ENCODE measurements at places on chromosomes 4 and X.
A peak's percentile ranks its signal among the peaks of the same experiment; 100 is the strongest.

DNA sequence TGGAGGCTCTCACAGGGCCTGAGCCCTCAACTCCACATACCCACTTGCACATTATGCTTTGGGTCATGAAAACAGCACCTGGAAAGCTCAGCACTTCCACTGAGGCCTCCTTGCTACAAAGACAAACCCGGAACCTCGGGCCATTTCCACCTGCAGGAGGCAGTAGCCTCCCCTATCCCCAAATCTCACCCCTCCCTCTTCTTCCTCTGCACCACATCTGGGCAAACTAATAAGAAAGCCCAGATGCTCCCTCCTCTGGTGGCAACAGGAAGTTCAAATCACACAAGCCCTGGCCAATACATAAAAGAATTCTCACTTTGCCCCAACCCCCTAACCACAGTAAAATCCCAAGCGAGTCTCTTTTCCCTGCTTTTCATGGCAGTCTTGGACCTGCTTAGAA lies 136.4 kb downstream of the MAPK10 start:
- no peak for DNase-seq

DNA sequence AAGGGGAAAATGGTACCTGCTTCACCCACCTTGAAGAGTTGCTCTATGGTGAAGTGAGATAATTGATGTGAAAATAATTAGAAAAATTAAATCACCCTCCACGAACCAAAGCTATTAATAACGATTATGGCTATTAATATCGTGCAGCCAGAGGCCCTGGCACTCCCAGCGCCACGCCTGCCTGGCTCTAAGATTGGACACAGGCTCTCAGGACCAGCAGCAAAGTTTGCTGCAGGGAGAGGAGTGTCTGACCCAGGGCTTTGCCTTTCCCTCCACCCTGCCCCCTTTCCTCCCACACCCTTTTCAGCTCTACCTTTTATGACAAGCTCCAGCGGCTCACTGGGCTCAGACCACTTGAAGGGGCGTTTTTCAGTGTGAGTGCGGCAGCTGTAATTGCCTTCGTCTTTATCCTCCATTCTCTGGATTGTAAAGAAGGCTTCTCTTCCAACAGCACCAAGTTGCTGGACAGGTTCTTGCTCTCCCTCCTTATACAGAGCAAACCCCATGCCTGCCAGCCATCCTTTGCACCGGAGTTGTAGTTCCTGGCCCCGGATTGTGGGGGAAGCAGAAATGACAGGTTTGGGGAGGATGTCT lies 11.5 kb downstream of the IGSF1 start:
- DNase-seq: peak; percentile 27

- no peak for DNase-seq
Observed at GRCh38 chr4:93540562-93540961, 288.0 kb upstream of the ATOH1 start.

DNA sequence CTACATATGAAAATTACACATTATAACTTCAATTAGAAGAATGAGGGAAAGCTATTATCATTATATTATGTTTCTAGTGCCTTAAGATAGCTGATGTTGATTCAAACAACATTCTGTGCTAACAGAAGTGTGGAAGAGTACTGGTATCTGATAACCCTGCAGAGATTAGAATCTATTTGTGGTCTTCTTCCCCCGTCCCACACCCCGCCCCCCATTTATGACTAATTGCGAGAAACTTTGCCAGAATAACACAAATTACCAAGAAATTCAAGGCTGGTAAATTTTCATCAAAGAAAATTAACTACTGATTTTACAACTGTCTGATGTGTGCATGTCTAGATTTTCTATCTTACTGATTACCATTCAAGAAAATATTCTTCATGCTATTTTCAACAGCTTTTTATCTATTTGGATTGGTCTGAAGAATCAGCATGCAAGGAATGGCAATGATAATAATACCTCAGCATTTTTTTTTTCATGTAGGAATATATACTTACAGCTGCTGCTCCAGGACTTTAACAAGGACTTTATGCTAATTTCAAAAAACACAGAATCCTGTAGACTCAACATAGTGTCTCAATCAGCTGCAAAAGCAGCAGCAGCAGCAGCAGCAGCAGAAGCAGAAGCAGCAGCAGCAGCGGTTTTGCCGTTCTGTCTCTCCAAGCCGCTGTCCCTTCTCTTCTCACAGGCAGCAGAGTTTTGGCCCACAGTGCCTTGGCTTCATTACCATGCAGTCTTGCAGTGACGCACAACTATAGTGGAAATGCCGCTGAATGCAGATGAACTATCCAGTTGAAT lies 126.7 kb downstream of the FRYL start:
- no peak for DNase-seq

DNA sequence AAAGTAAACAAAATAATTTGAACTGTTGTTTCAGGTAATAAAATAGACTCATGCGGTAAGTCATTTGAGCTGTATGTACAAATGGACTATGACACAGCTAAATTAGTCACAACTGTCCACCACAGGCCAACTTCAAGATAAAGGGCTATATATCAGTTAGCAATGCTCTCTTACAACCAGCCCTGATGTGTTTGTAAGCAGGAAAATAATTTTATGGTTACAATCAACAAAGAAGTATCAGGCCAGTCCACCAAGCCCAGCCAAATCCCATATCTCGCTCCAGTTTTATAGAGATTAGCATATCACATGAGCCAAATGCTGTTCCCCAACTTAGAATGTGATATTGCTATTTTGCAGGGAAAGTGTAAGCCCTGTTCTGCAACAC lies 511 bp upstream of the DUSP21 start:
- DNase-seq: peak; percentile 77

DNA sequence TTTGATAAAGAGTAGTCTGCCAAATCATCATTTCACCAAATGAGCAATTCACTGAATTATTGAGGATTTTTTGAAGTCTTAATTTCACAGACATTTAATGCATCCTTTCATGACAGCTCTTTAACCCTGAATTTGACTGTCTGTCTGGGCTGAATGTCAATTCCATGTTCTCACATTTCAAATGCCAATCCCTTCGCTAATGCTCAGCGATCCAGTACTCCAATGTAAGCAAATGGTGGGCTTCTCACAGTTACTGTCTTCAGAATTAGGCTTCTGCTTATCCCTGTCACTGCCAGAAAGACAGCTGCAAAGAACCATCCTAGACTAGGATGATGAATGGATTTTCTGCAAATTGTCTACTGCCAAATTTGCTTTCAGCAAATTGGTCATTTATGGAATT lies 36.2 kb upstream of the USP38 start:
- no peak for DNase-seq

DNA sequence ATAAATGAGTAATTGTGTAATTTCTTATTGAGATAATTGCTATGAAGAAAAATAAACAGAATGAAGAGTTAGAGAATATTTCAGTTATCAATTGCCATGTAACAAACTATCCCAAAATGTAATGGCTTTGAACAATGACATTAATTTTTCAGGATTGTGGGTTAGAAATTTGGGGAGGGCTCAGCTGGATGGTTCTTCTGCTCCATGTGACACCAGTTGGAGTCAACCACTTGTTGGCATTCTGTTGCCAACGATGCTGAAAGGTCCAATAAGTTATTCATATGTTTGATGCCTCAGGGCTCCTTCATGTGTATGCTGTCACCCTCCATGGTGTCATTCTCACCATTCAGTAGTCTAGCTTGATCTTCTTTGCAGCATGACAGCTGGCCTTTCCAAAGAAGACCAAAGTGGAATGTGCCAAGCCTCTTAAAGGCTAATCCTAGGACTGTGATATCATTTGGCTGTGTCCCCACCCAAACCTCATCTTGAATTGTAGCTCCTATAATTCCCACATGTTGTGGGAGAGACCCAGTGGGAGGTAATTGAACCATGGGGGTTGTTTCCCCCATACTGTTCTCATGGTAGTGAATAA lies 20.9 kb upstream of the CCDC149 start:
- DNase-seq: no peak

DNA sequence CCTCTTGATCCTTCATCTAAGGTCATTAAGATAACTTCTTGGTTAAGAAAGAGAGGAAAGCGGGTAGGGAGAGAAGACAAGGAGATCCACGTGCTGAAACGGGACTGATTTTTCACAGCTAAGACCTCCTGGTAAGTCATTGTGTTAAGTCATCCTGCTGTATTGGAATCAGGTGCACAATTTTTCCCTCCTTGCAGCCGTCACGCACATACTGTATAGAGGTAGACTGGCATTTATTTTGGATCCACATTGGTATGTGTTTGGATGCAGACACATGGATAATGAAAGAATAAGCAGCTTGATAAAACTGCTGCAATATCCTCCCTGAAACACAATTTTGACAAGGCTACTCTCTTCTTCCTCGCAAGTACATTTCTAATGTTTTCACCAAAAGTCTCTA lies 60.1 kb upstream of the NAP1L5 start:
- DNase-seq: no peak

GRCh38 chr4:2059046-2059725 lies at the start of gene NAT8L:
NAT8L (plus strand) TSS chr4:2059327; CDS start chr4:2059512, 185 bp downstream.
- DNase-seq: peak; percentile 41

GRCh38 chr4:47942081-47942819 lies 27.9 kb upstream of the NFXL1 start:
- no peak for DNase-seq

DNA sequence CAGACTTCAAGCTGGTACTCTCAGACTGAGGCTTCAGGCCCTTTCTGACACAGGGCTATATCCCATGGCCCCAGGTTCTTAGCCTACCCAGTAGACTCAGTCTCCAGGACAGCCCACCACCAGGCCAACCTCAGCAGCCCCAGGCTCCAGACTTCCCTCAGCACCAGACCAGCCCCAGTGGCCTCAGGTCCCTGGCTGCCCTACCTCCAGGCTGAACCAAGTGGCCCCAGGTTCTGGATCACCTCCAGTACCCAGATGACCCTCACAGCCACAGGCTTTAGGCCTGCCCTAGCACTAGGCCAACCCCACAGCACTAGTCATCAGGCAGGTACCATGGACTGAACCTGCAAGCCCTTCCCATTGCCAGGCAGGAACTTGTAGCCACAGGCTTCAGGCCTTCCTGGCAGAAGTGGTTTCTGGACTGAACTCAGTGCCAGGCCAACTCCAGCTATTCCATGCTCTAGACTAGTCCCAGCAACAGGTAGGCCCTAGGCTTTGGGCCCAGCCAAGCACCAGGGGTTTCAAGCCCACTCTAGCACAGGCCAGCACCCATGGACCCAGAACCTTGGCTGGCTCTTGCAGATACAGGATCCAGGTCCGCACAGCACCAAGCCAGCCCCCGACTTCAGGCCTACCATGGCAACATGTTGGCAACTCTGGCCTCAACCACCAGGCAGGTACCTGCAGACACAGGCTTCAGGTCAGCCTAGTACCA lies 45.7 kb upstream of the MAGED4 start:
- no peak for DNase-seq

DNA sequence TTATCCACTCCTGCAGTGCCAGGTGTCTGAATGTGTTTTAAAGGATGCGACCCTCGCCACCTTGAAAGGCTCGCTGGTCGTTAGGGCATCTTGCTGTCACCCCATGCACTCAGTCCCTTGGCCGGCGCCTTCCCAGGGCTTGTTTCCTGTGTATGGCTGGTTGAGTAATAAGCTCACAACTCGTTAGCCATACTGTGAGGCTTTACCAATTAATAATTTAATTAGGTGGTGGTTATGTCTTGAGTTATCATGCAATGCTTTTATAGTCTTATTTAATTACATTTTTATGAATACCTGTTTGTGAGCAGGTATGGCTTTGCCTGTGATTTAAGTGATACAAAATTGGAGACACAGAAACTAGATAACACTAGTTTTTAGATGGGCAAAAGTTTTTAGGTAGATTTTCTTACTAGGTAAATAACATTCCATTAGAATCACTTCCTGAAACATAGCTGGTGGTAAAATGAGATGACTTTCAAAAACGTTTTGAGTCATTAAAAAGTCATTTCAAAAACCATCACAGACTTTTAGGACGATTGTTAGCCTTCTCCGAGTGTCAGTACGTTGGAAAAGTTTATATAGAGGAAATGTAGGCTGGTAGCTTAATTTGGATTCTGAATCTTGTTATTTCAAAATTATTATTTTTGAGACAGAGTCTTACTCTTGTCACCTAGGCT lies 18.2 kb downstream of the PTTG2 start:
- DNase-seq: peak; percentile 53

DNA sequence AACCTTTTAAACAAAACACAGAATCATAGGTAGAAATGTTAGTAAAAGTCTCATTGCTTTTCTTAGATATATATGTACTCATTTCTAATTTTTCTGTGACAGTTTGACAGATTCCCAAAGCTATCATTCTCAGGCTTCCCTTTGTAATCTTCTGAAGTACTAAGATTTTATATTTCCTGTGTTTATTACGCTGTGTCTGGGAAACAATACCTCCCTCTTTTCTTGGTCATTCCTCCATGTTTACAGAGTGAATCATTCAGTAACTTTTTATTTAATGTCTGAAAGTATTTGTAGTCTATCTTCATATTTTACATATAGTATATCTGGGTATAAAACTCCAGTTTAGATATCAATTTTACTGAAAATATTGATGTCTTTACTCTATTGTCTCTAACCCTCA lies 1826.3 kb upstream of the IGFBP7 start:
- DNase-seq: no peak

DNA sequence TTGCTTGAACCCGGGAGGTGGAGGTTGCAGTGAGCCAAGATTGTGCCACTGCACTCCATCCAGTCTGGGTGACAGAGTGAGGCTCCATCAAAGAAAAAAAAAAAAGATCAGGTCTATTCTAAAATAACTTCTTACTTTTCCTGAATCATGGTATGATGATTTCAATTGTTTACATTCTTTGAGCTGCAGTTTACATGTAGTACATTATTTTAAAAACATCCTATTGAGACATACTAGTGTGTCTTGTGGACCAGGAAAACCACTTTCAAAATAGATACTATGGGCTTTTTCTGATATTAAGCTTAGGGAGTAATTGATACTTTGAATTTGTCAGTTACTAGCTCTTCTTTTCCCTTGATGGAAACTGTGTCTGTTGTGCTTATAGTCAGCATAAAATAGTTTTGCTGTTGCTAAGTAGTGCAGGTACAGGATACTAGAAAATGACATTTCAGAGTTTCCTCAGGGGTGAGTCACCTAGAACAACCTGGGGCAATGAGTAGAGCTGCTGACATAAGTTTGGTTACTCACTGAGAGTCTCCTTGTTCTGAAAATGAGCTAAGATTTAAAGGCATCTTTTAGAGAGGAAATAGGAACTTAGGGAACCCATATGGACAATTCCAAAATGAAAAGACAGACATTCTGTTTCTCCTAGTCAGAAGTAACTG lies 53.2 kb upstream of the C4orf54 start:
- no peak for DNase-seq

GRCh38 chr4:101232074-101232776 lies 115.1 kb downstream of the PPP3CA start:
- no peak for DNase-seq

GRCh38 chr4:153242839-153243324 lies 38.6 kb downstream of the TRIM2 start:
- DNase-seq: no peak
